ENCODE measurements at places on chromosomes 12 and 14.

DNA sequence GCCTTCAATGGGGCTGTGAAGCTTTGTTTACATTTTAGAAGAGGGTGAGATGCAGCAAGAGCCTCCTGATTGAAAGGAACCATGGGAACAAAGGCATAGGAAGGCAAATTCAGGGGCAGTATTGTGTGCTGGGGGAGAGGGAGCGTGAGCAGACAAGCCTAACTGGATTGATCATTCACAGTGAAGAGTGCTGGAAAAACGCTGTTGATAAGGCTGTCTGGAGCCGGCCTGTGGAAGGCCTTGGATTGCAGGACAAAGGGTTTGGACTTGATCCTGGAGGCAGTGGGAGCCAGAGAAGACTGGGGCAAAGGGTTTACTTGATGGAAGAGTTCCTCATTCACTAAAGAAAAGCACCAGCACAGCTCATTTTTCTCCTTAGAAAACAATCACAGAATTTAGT, 160.5 kb downstream of the PAH start:
- no peak for DNase-seq

GRCh38 chr12:56872366-56872765, 61.8 kb downstream of the SDR9C7 start:
- DNase-seq, result no peak

DNA sequence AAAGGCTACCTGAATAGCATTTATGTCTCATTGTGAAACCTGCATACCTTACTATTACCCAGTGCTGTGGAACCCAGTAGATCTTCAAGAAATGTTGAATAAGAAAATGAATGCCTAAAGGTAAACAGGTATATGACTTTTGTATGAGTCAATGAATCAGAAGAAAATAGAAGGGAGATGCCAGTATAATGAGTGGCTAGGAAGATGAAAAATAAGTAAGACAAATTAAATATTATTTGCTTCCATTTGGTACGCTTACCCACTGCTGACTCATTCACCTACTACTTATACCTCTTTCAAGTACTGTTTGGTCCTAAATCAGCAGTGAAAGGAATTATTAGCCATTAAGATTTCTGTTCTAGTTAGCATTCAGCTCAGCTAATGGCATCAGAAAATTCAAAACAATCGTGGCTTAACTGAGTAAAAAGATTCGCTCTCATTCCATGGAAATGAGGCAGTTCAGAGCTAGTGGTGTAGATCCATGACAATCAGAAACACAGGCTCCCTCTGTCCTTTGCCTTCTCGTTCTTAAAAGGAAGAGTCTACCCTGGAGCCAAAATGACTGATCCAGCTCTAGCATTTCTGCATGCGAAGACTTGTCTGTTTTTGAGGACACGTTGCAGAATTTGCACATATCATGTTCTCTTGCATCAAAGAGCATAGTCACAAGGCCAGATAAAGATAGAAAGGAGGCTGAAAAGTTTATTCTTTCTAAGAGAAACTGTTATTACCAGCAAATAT, 705.8 kb upstream of the USP15 start:
- no peak for DNase-seq

DNA sequence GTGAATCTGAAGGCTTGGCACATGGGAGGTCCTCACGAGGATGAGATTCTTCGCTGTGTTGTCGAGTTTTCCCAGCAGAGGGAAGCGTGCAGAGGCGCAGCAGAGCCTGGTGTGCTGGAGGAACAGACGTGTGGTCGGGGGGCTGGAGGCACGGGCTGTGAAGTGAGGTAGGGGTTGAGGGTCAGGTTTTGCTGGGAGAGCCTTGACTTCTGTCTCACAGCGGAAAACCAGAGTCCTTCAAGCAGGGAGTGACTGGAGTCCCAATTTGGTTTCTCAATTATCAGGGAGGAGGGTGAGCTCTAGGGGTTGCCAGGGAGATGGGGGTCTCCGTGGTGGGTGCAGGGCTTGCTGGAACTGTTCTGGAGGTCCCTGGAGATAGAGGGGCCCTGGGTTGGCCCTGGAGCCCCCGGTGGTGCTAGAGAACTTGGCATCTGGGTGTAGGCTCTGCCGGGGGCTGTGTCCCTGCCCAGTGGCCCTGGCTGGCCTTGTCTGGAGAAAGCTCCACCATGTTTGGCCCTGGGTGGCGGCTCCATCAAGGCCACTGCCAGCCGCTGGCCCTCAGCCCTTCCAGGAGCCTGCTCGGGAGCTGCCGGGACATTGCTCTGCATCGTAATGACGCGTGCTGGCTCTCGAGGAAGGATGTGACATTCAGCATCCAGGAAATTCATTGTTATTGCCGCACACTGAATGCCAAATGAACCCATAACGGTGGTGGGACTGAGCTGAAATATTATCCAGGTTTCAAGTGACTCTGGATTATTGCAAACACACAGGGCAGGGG, 215.7 kb downstream of the KIF26A start:
- DNase-seq, result no peak

- no peak for DNase-seq
Measured at GRCh38 chr12:27614866-27615265, 81.4 kb upstream of the REP15 start.

DNA sequence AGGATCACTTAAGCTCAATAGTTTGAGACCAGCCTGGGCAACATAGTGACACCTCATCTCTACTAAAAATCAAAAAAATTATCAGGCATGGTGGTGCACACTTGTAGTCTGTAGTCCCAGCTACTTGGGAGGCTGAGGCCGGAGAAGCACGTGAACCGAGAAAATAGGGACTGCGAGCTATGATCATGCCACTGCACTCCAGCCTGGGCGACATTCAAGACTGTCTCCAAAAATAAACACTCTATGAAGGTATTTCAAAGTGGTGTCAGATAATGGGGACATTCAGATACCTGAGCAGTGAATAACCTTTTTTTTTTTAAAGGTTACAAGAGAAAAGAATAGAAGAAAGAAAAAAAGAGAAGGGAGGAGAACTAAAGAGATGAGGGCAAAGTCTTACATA, 98.1 kb downstream of the MED13L start:
- DNase-seq, result no peak

DNA sequence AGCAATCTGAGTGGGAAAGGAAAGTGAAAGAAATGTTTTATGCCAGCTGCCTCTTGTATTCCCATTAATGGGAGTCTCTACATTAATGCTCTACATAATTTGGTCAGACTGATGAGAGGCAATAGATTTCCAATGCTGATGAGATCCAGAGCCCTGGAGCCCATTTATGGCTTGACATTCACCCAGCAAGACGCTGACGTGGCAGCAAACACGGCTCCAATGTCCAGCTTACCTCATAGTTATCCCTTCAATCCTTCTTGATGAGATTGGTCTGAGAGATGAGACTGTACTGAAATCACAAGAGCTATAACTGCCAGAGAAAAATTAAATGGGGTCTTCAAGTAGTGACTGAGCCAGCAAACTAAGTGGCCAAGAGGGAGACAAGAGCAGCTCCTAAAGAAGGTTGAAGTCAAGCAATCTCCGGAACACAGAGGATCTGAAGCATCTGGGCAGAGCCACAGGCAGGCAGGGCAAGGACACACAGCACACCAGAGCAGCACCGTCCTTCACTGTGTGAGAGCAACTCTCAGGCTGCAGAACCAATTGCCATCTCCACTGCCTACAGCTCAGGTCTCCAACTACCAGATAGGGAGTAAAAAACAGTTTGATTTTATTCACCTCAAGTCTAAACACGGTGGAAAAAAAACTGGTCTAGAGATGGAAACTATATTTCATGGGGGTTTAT, 7.3 kb upstream of the MYO1A start:
- no peak for DNase-seq

- no peak for DNase-seq
Measured at GRCh38 chr14:95770777-95771176, 56.9 kb upstream of the TCL1A start.

- DNase-seq, result no peak
Measured at GRCh38 chr12:77167801-77168200, 102.4 kb upstream of the E2F7 start.

DNA sequence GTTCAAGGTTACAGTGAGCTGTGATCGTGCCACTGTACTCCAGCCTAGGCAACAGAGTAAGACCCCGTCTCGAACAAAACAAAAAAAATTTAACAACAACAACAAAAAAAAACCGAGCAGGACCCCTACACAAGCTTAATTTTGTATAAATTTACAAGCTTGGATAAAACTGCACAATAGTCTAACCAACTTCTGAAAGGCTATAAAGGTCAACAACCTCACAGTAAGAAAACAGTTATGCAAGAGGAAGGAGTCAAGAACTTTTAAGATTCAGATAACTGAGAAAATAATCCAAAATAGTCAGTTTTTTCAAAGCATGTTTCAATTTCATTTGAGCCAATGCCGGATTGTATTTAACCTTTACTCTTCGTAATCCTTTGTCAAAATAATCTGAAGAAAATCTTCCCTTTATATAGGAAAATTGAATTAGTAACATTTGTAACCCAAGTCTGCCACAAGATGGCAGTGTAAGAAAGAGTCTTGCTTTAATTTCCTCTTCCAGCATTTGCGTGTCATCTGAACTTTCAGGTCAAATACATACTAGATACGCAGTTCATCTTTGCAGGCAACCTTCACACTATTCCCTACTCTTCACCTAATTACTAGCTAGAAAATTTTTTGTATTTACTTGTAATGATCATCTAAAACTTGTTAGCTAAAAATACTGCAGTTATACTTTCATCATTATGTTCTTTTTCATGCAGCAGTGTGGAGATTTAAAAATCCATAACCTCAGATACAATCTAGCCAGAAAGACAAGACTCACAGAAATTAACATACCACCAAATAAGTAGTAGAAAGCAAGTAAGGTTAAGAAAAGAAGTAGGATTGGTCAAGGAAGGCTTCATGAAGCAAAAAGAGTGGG, 5.8 kb downstream of the CCNB1IP1 start:
- no peak for DNase-seq

GRCh38 chr14:103480595-103480994, 42.0 kb downstream of the CKB start:
- no peak for DNase-seq

DNA sequence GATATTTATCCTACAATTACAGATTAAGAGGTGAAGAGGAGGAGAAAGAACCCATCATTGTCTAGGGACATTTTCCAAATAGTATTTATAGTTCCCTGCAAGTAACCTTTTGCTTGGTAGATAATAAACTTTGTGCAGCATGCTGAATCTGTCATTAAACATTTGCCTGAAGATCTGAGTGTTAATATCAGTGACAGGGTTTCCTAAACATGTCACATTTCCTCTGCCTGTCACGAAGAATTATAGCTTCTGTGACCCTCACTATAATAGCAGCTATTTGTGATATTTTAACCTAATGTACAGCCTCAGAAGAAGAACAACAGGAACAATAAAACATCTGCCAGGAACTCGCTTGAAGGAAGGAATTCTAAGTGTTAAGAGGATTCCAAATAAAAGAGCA, 350.3 kb downstream of the GXYLT1 start:
- no peak for DNase-seq

GRCh38 chr12:56338308-56339157, at the start of gene IL23A:
IL23A (plus strand) TSS chr12:56338884; CDS start chr12:56339045, 161 bp downstream.
- DNase-seq, result peak; percentile 21

- DNase-seq, result no peak
Measured at GRCh38 chr14:104940526-104941150, 16.0 kb downstream of the PLD4 start.

DNA sequence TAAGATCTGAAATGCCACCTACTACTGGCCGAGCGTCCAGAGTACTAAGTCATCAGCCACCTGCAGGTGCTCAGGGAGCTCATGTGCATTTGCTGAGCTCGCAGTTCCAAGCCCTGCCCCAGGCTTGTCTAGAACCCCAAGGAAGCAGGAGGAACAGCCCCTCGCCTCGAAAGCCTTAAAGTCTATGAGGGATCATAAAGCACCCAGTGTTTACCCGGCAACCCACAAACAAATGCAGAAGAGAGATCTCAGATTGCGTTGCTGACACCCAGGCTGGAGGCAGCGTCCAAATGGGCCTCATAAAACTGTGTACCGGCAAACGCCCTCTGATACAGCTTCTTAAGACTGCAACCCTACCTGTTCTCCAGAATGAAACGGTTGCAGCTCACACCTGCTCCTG, 6.8 kb downstream of the KDM2B start:
- no peak for DNase-seq

GRCh38 chr14:21668377-21668776, 5.2 kb downstream of the OR4E1 start:
- DNase-seq, result no peak

- no peak for DNase-seq
Measured at GRCh38 chr14:77353469-77354141, 23.3 kb downstream of the TMED8 start.

GRCh38 chr12:52603314-52603713, 2.1 kb upstream of the KRT72 start:
- no peak for DNase-seq

- DNase-seq, result no peak
Measured at GRCh38 chr12:93892423-93893268, 215.5 kb downstream of the CRADD start.

DNA sequence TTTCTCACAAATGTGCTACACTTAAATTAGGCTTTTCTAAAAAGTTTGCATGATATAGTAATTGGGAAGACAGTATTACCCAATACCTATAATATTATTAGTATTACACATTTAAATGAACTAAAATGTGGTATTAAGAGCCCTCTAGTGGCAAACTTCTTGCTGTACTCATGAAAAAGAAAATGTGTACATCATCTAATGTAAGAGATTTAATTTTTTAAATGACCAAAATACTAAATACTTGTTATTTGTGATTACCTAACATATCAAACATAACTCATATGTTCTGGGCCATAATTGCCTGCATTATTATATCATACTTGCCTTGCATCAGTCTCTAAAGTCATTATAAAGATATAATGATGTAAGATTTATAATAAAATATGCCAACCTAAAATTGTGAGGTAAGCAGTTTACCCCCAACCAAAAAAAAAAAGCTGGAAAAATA, 64.2 kb downstream of the DNAI7 start:
- no peak for DNase-seq

- no peak for DNase-seq
Measured at GRCh38 chr12:76554405-76555230, 5.0 kb downstream of the OSBPL8 start.

GRCh38 chr12:92288561-92288960, 142.9 kb upstream of the BTG1 start:
- DNase-seq, result no peak

GRCh38 chr14:44979740-44980356, 17.9 kb downstream of the TOGARAM1 start:
- no peak for DNase-seq

GRCh38 chr12:4439736-4440135, 5.9 kb downstream of the FGF6 start:
- no peak for DNase-seq

DNA sequence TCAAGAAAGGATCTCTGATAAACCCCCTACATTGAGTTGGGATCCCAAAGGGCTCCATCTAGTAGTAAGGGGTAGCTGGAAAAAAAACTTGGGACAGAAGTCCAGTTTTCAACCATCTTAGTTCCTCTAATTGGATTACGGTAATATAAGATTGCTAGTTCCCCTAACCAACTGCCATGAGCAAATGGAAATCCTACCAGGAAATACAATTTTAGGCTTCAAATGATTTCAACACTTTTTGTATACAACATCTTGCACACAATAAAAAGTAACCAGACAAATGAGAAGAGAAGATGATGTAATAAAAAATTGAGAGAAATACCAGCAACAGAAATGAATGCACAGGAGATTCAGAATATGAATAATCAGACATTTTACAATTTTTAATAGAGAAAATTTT, 73.0 kb downstream of the TSHR start:
- no peak for DNase-seq

All from GM12891 (cell line).